ENCODE measurements at places on chromosomes 5 and 9.
A peak's percentile ranks its signal among the peaks of the same experiment; 100 is the strongest.

- DNase-seq: no peak
Measured at GRCh38 chr9:117821954-117822353, 117.8 kb downstream of the TLR4 start.

GRCh38 chr5:54717870-54718269, 200.3 kb downstream of the SNX18 start:
- no peak for DNase-seq

DNA sequence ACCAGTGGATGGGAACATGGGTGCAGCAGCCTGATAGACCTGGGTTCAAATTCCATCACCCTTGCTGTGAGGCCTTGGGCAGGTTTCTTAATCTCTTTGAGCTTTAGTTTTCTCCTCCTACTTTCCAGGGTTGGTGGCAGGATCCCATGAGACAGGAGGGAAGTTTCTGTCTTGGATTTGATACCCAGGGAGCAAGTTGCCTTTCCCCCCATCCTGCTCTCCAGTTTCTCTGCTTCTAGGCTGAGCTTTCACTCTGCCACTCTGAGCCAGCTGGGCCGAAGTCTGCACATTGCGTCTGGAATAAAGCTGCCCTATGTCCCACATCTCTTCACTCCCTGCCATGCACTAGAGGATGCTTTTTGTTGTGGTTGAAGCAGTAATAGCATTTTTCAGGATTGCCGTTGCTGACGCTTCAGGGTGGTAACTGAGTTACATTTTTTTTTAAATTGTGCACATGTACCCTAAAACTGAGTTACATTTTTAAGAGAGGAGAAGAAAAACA, 40.5 kb upstream of the ANGPTL2 start:
- DNase-seq: no peak

DNA sequence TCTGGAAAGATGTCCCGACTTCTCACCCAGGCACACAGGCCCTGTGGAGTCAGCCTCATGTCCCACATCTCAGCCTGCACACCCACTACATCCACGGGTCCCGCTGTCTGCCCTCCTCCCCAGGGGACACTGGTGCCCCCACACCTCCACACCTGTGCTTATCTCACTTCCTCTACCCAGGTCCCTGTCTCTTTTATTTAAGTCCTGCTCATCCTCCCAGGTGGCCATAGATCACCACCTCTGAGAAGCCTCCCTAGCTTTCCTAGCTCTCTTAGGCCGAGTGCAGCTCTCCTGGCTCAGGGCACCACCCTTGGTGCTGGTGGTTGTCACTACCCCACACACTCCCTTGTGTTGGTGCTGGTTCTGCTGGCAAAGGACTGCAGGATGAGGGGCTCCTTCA, 143.6 kb upstream of the PITX1 start:
- no peak for DNase-seq

DNA sequence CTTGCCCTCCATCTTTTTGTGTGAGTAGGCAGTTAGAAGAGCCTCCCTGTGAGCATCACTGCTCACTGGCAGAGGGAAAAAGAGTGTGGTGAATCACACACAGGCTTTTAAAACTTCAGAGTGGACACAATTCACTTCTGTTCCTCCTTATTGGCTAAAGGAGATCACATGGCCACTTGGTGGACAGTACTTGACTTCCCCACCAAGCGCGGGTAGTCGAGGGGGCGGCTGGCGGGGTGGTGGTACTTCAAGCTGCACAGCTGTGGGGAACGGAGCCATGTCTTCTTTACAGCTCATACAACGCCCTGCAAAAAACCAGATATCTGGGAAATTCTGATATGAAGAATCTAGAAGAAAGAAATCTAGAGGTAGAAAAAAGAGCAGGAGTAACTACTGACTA, 95.4 kb downstream of the PAM start:
- no peak for DNase-seq

GRCh38 chr9:11821306-11821975, 871.7 kb upstream of the TYRP1 start:
- DNase-seq: no peak

DNA sequence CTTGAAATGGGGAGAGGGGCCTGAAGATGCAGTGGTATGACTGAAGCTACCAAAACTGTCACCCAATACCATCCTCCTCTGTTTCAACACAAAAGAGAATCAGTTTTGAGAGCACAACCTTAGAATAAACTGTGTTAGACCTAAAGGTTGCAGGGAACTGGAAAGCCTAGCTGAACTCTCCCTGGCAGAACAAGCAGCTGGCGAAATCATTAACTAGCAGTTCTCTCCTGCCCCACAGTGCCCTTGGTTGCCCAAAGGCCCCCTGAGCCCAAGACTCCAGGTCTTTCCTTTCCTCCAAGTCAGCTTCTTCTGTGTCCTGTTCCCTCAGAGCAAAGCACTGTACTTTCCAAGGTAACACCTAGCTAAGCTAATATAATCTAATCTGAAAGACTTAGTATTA, 135.4 kb upstream of the SLC30A5 start:
- DNase-seq: no peak

DNA sequence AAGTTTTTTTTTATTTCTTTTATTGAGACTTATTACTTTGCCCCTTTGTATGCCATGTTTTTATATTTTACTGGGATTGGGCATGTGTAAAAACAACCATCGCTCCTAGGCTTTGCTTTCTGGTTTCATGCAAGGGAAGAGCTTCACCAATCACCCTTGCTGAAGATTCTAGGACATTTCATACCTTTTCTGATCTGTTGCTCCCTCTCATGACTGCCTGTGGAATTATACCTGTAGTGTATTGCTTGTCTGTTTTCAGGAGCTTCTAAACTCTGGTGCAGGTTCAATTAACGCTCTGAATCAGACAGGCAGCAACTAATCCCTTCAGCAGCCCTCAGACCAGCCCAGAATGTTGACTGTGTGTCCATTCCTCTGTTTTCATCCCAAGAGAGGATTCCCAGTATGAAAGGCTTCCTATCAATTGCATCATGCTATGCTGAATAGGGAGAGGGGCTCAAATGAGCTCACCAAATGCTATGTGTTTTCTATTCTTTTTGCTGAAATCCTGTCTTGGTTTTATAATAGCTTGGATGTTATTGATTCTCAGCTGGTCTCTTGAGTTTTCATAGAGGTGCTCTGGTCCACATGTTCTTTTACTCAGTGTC, 572.9 kb upstream of the CDH6 start:
- DNase-seq: no peak

DNA sequence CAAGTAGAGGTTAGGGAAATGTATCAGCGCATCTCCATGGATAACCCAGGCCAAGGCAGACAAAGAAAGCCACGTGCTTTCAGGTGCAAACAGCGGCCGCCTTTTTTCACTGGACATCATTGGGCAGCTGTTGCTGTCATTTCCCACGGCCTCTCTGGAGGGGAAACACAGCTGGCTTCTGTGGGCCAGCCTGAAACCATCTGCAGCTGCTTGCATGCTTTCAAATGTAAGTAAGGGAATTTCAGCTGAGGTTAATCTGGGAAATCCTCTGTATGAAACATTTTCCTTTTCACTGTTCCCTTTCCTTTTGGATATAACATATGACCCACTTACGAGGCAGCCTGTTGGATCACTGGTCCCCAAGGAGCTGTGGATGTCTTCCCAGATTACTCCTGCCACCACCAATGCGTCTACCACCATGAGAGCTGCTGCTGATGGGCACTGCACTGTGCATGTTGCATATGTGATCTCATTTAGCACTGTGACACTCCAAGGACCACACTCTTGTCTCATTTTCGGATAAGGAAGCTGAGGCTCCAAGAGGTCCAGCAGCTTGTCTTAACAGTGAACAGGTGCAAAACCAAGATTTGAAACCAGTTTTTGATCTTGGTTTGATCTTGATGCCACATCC, 106.3 kb downstream of the C9orf152 start:
- DNase-seq: no peak

GRCh38 chr9:129996161-129996830, 46.7 kb downstream of the FNBP1 start:
- DNase-seq: no peak

- no peak for DNase-seq
Measured at GRCh38 chr9:109341561-109341960, 20.7 kb upstream of the EPB41L4B start.

DNA sequence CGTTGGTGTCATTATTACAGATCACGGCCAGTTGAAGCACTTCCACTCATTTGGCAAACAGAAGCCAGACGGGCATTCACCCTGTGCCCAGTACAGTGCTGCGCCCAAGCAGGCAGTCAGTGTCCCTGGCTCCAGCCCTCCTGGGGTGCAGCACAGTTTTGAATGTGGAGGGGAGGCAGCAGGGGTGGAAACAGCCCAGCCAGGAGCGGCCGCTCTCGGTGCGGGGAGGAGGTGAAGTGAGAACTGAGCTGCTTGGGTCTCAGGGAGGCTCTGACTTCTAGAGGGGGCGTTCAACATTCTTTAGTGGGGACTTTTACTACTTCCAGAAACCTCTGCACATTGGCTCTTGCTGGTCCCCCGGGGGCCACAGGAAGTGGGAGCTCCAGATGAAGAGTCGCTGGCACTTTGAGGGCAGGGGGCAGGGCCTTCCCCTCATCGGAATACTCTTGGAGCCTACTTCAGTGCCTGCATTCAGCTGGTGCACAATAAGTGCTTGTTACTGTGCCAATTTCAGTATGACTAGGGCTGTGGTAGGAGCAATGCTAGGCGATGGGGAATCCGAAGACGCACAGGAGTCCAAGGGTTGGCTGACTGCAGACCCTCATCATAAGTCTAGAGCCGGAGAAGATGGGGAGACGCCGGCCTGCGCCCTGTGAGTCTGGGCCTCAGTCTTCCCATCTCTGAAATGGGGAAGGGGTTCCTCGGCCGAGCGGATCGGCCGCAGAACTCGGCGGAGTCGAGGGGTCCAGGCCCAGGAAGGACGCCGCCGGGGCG, 492 bp upstream of the NEK6 start:
- DNase-seq: no peak

- DNase-seq: no peak
Measured at GRCh38 chr5:58972301-58972700, 389.4 kb downstream of the RAB3C start.

- DNase-seq: no peak
Measured at GRCh38 chr5:174535669-174536068, 188.7 kb upstream of the MSX2 start.

DNA sequence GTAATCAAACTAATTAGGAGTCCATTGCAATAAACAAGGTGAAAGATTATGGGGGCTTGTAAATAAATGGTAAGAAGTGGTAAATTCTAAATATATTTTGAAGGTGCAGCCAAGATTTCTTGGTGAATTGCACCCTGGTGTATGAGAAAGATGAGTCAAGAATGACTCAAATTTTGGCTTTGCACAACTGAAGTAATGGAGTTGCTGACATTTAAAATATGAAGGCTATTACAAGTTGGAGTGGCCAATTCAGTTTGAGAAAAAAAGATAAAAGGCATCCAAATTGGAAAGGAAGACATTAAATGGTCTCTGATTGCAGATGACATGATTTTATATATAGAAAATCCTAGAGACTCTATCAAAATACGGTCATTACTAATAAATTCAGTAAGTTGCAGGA, 2330.6 kb downstream of the MAT2B start:
- DNase-seq: no peak

DNA sequence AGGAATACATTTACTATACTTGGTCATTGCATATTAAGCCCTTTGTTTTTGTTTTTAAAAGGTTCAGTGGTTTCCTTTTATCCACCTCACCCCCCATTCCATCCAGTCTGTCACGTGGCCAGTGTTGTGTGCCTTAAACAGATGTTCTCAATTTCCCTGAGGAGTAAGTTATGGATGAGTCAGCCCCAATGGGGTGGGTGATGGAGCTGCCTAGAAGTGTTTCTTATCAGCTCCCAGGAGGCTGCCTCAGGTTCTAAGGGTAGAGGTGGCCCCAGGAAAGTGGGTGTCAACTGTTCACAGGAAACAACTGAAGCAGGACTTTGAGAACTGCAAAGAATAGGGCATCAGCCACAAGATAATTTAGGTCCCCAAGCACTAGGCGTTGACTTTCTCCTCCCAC, 41.1 kb downstream of the ACTBL2 start:
- DNase-seq: peak; percentile 16

DNA sequence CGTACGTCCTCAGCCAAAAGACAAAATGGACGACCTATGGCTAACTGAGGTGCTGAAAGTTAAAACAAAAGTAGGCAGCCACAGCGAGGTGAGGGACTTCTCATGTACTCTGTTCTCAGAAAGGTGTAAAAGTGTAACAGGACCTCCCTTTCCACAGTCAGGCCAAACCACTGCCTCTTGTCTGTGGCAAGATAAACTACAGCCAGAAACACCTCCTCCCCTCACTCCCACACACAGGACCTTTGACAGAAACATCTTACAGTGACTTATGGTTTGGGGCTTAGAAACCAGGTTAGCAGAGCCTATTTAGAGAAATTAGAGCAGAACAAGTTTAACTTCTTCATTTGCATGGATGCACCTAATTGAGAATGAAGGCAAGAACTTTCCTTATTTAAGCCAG, 499.1 kb upstream of the GRIN3A start:
- no peak for DNase-seq

- DNase-seq: peak; percentile 53
Measured at GRCh38 chr9:35859310-35859989, 10.8 kb downstream of the OR13J1 start.

DNA sequence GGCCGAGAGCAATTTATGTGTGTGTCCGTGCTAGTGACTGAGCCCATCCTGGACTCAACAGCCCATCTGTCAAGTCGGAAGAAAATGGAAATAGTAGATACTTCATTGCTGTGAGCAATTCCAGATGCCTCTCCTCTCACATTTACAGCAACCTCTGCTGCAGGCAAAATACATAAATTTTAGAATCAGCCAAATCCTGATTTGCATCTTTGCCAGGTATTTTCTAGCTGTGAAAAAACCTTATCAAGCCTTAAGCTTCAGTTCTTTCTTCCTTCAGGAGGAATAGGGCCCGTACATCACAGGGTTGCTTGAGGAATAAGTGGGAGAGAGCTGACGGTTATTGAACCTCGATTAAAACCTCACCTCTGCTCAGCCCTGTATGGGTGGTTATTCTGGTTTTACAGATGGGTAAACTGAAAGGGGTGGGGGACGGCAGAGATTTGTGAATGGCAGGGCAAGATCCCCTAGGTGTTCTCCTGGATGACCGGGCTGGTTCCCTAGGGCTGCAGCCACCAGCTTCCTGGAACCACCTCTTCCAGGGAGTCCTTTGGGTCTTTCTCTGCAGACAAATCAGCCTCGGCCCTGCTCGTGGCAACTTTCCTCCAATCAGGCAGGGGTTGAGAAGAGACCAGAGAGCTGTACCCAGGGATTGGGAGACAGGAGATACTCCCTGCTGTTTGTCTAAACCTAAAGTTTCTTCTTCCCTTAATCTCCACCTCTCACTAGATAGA, 5.3 kb upstream of the MSX2 start:
- no peak for DNase-seq

DNA sequence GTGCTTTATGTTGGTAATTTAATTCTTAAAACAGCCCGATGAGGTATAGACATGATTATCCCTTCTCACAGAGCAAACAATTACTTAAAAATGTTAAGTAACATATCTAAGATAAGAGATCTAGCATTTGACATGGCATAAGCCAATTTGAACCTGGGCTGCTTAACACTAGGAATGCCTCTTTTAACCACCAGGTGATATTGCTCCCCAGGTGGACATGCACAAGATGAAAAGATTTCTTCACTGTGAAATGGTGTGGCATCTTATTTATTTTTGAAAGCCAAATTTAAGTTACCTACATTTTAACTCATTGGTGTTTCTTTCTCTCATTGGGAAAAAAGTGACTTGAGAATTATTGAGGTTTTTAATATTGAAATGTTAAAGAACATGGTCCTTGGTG, 15.8 kb upstream of the LRRC70 start:
- DNase-seq: no peak

- DNase-seq: peak; percentile 61
Measured at GRCh38 chr5:15009420-15009819, 137.8 kb upstream of the ANKH start.

GRCh38 chr5:66171349-66172344, 27.5 kb downstream of the SREK1 start:
- DNase-seq: peak; percentile 61

- no peak for DNase-seq
Measured at GRCh38 chr9:86667307-86667706, 280.0 kb downstream of the GAS1 start.
